ENCODE measurements at places on chromosomes 11 and 22.

DNA sequence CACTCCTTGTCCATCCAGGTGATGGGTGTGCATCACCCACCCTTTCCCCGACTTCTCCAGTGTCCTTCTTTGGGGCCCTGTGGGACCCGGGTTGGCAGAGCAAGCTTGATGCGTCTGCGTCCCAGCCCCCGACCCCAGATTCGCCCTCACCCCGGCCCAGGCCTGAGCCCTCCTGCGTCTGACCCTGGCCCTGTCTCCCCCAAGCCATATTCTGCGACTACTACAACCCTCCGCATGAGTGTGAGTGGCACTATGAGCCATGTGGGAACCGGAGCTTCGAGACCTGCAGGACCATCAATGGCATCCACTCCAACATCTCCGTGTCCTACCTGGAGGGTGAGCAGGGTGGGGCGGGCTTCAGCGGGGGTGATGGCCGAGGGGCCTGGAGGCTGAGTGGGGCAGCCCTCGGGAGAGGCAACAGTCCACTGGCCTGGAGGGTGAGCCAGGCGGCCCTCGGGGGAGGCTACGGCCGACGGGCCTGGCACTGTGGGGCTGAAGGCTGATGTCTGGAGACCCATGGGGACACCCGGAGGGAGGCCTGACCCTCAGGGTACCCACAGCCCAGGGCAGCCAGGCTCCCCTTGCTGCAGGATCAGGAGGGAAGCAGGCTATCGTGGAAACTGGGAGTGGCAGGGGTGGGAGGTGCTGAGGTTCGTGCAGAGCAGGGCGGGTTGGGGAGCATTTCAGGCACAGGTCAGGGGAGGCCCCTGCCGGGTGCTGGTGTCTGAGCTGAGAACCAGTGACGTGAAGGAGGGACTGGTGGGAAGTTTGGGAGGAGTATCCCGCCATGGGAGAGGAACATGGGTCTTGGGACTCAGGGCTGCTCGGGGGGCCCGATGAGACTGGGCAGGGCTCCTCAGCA lies 15.3 kb downstream of the MUC2 start:
- DNase-seq, result no peak

DNA sequence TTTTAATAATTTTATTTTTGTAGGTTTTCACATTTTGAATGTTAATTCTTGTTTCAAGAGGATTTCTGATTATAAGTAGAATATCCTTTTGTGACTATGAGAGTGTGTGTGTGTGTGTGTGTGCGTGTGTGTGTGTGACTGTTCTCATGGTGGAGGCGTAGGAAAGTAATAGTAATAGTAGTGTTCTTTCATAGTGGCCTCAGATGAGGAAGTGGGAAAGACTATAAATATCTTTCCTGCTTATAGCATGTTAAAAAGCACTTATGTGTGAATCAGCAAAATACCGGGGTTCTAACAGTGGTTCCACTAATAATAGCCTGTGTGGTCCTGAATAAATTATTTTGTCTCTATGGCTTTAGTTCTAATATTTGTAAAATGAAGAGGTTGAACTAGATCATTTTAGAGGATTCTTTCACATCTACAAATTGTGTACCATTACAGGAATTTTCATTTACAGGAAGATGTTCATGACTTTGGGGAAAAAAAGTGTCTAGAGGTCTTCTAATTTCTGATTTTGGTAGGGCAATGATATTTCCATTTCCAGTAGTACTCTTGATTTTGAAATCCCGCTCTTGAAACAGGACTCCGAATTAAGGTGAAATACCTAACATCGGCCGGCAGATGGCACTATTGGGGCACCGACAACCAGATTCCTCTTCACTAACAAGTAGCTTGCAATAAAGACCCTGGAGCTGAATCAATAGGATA lies 29.9 kb upstream of the OR10G7 start:
- DNase-seq, result peak; percentile 44

DNA sequence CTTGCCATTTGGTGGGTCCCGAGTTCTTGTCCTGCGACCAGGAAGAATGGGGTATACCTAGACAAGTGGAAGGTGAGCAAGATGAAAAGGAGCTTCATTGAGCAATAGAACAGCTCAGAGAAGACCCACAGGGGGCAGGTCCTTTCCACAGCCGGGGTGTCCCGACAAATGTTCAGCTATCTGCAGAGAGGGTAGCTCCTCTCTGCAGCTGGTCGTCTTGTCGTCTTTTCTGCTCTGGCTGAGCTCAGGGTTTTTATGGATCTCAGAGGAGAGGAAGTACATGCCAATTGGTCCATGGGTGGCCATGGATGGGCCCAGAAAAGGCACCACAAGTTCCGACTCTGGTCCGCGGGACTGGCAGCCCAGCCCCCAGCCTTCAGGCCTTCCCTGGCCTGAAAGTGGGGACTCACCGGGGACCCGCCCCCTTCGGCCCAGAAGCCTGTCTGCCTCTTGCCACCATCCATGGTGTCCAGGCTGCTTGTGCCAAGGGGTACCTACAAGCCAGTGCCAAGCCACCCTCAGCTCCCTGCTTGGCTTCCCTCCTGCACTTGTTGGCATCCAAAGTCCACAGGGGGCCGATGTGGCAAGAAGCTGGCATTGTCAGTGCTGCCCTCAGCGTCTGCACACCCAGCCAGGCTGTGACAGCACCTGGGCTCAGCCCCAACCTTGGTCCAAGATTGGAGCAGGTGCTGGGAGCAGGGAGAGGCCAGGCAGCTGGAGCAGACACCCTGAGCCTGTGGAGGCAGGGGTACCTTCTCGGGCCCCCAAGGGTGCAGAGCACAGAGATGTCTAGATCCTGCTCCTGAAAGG lies 438.9 kb downstream of the TBC1D22A start:
- no peak for DNase-seq

DNA sequence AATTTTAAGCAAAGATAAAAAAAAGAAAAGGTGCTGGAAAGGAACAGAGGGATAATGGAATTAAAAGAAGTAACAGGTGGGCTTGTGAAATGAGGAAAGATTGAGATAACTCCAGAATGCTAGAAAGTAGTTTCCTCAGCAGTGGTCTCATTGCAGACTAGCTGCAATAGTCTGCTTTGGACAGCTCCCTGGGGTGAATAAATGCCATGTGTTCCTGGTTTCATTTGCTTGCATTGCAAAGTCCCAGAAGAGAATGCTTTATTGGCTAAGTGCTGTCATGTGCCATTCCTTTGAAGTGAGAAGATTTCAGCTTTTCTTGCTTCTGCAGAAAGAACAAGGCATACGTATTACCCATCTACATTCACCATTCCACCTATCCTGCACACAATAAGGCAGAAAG lies 478.8 kb upstream of the RAG2 start:
- no peak for DNase-seq

DNA sequence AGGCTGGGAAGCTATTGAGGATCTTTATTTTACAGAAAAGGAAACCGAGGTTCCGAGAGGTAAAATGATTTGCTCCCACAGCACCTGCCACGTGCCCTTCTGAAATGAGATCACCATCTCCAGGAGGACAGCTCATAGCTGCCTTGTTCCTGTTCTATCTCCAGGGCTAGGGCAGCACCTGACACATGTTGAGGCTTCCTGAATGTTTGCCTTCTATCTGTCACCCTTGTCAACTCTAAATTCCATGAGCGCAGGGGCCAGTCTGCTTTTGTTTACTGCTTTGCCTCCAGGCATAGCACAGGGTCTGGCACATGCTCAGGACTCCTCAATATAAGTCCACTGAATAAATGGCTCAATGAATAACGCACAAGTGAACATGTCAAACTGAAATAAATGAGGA lies 24.1 kb downstream of the ASCC2 start:
- no peak for DNase-seq

- no peak for DNase-seq
These were observed 10.2 kb upstream of the LDHA start for GRCh38 chr11:18384157-18384641.

DNA sequence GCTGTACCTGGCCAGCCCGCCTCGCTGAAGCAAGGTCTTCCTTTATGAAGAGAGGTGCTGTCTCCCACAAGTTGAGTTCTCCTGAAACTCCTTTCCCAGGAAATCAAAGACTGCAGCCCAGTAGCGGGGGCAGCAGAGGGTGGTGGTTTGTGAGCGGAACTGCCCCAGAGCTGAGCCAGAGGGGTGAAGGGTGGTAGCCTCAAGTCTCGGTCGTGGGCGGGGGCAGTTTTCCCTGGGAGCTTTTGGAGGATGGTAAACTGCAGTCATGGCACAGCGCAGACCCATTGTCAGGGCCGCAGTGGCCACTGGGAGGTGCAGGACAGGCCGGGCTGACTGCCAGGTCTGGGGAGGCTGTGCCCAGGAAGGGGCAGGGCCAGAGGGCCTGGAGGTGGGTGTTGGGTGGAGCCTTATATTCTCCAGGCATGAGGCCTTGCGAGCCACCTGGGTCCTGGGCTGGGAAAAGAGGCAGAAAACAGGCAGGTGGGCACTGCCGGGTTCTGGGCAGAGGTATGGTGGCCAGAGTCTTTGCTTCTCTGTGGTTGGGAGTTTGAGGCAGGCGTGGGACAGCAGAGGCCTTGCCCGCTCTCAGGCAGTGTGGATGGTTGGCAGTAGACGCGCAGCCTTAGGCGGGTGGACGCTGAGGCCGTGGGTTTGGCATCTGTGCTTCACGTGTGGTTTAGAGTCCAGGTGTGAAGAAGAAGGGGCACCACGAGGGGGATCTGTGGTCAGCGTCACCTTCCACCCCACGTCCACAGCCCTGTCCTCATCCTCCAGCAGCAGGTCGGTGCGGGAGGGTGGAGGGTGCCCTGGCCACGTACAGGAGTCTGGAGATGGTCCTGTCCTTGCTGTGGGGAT lies 1176.4 kb downstream of the BRD1 start:
- no peak for DNase-seq

- DNase-seq, result no peak
These were observed 7.8 kb downstream of the GGA1 start for GRCh38 chr22:37616201-37617083.

- no peak for DNase-seq
These were observed 145.5 kb upstream of the RASSF10 start for GRCh38 chr11:12863605-12864121.

GRCh38 chr22:50000587-50001387 lies 11.8 kb downstream of the IL17REL start:
- DNase-seq, result no peak
